Anterior cingulate cortex (tissue), 58 donors: ENCODE measurements at places on chromosomes 2 and 18.

- no peak for DNase-seq
These were observed 153.6 kb upstream of the COL3A1 start for GRCh38 chr2:188820576-188820975.

DNA sequence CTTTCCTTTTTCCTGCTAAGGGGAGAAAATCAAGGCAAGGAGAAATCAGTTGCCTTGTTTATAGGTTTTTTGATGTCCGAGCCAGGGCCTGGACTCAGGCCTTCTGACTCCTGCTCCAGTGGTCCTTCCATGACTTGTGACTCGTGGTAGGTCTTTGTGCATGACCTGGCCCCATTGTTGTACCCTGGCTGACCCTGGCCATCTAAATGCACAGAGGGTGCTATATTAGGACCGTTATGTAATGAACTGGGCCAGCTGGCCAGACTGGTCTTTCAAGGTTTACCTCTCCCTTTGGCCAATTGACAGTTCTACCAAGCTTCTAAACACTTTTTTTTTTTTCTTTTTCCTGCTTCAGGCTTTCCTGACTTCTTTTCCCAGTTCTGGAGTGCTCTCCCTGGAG, 81.1 kb downstream of the SETBP1 start:
- DNase-seq = no peak

- no peak for DNase-seq
These were observed 246.5 kb downstream of the FBXO15 start for GRCh38 chr18:73901151-73901550.

DNA sequence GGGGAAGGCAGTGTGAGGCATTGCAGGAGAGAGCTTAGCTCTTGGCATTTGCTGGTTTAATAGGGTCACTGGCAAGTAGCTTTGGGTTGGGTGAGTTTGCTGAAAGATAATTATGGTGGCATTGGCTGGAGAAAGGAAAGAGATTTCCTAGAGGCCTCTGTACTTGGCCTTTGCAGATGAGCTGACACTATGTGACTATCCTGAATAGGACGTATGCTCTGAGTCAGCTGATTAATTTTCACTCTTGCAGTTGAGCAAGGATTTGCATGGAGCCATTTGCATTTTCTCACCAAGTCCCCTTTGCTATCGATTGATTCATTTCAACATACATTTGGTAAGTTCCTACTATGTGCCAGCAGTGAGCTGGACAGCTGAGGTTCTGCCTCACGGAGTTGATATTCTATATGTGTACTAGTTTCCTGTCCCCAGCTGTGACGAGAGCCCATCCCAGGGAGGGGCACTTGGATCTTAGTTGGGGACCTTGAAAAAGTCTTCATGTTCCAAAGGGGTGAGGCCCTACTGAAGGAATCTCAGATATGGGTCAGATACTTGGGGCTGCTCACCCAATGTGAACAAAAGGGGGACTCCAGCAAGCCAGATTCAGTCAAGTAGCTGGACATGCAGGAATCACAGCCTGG, 245.7 kb downstream of the LOXHD1 start:
- no peak for DNase-seq

DNA sequence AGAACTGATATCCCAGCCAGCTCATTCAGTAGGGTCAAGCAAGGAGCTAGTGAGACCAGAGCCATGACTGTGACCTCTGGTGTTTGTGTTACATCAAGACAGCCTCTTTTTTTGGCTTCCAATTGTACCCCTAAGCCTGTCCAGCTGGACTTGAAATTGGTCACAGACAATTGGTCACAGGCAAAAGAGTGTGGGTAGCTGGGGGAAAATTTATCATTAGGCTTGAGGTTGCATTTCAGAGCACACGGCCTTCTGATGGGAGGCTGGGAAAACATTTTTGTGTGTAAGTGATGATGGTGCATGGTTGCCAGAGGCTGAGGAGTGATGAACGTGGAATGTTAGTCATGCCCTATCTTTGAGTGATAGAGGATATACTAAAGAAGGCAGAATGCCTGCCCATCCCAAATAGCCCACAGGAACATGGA, 285.1 kb upstream of the SLC14A2 start:
- no peak for DNase-seq

GRCh38 chr2:14015113-14015630, 617.3 kb upstream of the LRATD1 start:
- no peak for DNase-seq

GRCh38 chr2:235552671-235553070, 58.8 kb downstream of the AGAP1 start:
- no peak for DNase-seq
